ENCODE measurements at places on chromosomes 6 and 20.

- DNase-seq = no peak
Measured at GRCh38 chr6:132960720-132961119, 146.4 kb downstream of the RPS12 start.

DNA sequence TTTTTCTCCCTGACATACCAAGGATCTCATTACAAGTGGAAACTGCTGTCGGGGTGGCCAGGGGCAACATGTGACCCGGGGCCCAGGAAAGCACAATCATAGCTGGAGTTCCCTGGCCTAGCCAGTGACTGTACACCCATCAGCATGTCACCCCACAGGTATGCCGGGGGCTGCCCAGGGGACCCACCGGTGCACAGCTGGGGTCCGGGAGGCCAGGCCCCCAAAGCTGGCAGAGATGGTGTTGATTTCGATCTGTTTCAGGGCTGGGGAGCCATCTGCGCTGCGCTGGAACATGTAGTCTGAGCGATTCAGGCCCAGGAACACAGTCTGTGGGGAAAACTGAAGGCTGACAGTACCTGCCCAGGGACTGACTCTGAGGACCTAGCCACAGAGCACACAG, 13.3 kb downstream of the GSS start:
- DNase-seq = no peak

DNA sequence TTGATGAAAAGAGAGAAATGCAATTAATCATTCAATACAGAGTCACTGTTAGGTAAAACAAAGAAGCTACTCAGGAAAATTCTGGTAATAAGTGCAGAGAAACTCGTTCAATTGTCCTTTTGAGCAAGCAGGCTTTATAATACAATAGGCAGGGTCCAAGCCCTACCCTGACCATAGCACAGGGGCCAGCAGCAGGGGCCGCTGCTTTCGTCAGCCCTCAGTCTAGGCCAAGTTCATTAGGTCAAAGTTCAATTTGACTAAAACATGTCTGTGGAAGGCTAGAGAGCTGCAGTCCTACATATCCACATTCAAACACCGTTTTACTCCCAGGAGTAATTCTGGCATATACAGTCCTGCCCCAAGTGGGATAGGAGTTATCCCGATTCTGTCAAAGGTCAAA, 94.6 kb downstream of the BCAS1 start:
- no peak for DNase-seq

GRCh38 chr6:3593161-3593560, 136.3 kb upstream of the SLC22A23 start:
- DNase-seq = no peak

GRCh38 chr20:44442298-44443070, 33.2 kb upstream of the TTPAL start:
- no peak for DNase-seq

GRCh38 chr6:149963462-149964307, at the start of gene ULBP1:
ULBP1 (plus strand) TSS chr6:149963943; CDS start chr6:149964050, 107 bp downstream.
- DNase-seq = no peak

DNA sequence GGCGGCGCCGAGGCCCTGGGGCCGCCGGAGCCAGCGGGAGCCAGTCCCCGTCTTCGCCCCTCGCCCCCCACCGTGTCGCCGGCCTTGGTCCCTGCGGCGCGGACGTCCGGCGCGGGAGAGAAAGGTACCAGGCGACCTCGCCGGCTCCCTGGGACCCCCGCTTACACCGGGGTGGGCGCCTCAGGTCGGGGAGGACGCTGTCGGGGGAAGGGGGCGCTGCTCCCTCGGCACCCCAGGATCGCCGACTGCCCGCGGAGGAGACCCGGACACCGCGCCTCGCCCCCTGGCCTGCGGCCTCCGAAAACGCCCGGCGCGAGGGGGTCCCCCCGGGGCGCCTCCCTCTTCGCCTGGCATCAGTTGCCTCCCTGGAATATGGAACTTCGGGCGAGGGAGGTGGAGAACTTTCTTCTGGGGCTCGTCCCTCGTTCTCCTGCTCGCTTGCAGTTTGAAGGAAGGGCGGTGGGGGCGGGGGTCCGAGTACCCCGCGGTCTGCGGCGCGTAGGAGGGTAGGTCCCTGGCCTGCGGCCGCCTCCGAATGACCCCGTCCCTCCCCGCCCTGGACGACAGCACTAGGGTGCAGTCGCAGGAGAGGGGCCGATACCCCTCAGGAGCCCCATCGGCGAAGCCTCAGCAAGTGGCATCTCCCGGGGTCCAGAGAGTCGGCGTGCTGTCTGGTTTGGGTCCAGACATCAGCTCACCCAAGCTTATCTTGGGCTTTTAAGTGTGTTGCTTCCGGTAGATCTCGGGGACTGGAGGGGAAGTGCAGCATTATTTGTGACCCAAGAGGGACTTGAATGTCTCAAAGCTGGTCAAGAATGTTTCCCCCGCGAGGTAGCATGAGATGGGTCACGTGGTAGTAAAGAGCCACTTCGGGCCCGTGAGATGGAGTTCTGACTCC, 549 bp downstream of the ANKRD6 start:
- DNase-seq = no peak

DNA sequence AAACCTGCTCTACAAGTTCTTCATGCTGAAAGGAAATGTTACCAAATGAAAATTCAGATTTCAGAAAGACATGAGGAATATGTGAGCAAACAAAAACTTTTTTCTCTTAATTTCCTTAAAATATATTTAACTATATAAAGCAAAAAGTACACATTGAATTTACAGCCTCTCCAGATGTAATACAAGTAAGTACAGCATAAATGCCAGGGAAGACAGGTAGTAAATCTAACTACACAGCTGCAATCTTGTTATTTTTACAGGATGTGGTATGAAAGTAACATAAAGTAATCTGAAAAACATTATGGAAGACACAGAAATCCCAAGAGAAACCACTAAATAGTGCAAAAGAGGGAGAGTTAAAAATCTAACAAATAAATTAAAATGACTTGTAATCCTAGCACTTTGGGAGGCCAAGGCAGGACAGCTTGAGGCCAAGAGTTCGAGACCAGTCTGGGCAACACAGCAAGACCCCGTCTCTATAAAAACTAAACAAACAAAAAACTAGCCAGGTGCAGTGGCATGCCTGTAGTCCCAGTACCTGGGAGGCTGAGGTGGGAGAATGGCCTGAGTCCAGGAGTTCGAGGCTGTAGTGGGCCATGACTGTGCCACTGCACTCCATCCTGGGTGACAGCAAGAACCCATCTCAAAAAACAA, 50.7 kb downstream of the FAM8A1 start:
- DNase-seq = no peak

DNA sequence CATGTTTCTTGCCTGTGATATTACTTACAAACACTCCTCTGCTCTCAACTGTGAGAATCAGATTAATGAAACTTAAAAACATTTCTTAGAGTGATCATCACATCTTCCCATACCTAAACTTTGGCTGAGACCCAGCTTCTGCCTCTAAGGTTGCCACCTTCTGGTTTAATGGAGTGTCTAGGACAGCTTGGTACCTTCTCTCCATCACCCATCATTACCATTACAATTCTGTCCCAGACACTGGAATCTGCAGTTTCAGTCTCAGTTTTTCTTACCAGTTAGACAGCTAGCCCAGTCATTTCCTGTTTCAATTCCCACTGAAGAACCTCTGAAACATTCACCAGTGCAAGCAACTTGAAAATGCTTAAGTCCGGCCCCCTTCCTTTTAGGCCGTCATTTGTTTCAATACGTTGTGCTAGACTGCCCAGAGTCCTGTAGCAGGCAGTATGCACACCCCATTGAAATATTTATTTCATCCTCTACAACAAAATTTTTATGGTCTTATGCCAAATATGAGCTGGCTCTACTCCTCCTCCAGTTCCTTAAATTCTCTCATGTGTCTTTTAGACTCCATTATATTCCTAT, 107.0 kb upstream of the FOXO3 start:
- peak; percentile 1 for DNase-seq

DNA sequence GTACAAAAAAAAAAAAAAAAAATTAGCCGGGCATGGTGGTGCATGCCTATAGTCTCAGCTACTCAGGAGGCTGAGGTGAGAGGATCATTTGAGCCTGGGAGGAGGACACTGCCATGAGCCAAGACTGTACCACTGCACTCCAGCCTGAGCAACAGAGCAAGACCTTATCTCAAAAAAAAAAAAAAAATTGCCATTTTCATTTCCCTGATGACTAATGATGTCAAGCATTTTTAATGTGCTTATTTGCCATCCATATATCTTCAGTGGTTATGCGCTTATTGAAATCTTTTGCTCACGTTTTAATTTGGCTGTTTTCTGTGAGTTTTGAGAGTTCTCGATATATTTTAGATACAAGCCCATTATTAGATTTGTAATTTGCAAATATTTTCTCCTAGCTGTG, 46.7 kb downstream of the PFDN4 start:
- DNase-seq = no peak

DNA sequence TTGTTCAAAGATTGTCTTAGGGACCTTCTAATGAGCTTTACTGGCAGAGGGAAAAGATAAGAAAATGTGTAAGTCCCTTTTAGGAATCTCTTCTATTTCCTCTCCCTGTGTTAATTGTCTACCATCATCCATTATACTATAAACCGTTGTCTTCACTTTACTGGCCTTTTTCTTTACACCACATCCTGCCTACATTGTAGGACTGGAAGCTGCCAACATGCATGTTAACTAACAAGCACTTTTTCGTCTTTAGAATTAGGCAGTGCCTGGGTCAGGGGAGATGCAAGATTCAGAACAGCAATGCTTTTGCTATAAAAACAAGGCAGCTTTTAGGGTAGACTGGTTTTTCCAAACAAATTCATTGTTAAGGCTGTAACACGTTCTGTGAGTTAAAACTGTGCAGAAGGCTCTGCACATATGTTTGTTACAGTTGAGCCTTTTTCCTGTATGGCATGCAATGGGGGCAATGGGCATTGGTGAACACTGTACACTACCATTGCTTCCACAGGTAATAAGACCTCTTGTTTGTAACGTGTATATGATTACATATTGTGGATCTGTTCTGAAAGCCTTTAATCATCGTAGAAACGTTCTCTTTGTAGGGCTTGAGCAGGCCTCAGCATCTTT, 10.9 kb upstream of the PKIG start:
- DNase-seq = no peak

GRCh38 chr6:105170059-105170458, 9.8 kb downstream of the POPDC3 start:
- DNase-seq = no peak

DNA sequence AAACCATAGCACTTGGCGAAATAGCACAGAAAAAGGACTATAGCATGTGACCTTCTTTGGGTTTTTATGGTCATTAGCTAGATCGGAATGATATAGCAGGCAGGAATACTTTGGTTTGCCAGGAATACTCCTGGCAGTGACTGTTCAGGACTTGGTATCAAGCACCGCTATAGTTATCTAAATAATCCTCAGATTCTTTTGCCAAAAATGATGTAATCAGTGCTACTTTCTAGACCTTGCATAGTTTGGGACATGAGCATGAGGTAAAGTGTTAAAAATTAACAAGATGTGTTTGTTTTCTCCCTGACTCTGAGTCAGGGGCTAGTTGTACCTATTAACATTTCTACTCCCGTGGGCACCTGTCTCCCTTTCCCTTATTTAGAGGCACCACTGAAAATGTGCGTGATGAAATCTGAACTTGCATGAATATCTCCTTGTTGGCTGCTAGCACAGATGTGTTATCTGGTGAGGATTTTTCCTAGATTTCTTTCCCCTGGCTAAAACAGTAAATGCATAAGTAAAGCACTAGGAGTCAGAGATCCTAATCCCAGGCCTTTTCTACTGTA, 511.0 kb downstream of the CDKAL1 start:
- DNase-seq = no peak

DNA sequence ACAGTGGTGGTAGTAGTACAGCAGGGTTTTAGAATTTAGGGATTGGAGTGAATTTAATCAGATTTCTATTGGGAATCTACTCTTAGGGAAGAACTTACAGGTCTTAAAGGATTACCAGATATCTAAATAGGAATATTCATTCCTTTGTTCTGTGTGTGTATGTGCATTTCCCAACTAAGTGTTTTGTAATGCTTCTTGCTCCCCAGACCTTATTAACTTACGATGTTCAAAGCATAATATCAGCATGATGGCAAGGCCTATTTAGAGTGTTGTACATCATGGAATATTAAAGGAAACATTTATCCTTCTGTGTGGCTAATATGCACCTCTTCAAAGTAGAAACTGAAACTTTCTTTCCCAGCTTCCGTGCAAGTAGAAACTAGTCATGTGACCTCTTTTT, 133.9 kb downstream of the EPM2A start:
- no peak for DNase-seq

GRCh38 chr6:35014786-35015185, 125.7 kb downstream of the ANKS1A start:
- no peak for DNase-seq

GRCh38 chr6:29723666-29724588, 693 bp downstream of the HLA-F start:
- no peak for DNase-seq

- DNase-seq = no peak
Measured at GRCh38 chr6:28948782-28949486, 25.1 kb upstream of the TRIM27 start.

GRCh38 chr6:17688481-17688880, 18.2 kb downstream of the NUP153 start:
- no peak for DNase-seq

DNA sequence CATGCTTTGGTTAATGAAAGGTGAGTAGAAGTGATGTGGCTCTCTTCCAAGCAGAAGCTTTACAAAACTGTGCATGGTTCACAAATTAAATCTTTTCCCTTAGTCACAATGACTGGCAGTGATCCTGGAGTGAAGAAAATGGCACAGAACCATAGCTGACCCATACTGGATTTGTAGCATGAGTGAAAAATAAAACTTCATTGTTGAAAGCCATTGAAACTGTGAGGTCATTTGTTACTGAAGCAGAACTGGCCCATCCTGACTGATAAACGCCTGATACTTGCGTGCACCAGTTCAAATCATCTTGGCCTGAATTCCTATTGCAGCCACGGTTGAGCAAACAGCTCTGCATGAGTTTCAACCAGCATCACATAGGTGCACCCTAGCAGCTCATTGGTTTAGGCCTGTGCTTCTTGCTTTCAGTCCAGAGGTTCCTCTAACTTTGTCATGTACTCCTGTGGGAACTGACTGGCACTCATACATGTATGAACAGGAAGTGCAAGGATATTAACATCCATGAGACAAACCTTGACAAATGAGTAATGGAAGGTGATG, 40.5 kb downstream of the SAMD5 start:
- DNase-seq = no peak

GRCh38 chr6:16360365-16360764, 122.0 kb downstream of the GMPR start:
- no peak for DNase-seq

- DNase-seq = peak; percentile 16
Measured at GRCh38 chr6:104789770-104790190, 69.9 kb downstream of the HACE1 start.

Measured in GM12864 (cell line).